Bone marrow (tissue), 2 donors: ENCODE measurements at places on chromosomes 5 and 9.

DNA sequence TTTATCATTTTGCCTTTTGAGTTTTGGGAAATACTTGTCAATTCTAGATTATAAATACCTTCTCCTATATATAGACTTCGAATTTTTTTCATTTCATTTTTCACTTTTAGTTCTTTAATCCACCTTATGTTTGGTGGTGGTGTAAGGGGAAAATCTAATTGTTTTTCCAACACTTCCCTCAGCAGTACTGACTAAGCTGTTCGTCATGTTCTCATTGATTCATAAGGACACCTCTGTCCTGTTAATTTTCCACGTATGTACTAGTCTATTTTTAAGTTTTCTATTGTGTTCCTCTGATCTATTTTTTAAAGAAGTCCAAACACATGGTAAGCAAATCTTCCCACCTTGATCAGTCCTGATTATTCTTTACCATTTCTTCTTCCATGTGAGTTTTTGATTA lies 254.2 kb downstream of the SYK start:
- no peak for DNase-seq

- DNase-seq, result no peak
Observed at GRCh38 chr5:152532714-152533113, 127.6 kb upstream of the NMUR2 start.

- DNase-seq, result no peak
Observed at GRCh38 chr5:179339996-179340395, 5.3 kb downstream of the ADAMTS2 start.

DNA sequence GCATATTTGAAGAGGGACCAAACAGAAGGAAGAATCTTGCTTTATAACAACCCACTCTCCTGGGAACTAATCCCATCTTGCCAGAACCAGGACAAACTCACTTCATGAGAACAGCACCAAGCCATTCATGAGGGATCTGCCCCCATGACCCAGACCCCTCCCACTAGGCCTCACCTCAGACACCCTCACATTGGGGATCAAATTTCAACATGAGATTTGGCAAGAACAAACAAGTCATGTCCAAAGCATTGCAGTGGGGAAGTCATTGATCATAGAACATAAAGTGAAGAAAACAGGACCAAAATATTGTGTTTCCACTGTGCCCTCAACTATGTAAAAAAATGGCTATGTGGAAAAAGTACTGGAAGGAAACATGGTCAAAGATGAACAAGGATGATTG lies 43.9 kb downstream of the MAP1B start:
- DNase-seq, result no peak

- no peak for DNase-seq
Observed at GRCh38 chr5:1959725-1960581, 77.2 kb upstream of the IRX4 start.

DNA sequence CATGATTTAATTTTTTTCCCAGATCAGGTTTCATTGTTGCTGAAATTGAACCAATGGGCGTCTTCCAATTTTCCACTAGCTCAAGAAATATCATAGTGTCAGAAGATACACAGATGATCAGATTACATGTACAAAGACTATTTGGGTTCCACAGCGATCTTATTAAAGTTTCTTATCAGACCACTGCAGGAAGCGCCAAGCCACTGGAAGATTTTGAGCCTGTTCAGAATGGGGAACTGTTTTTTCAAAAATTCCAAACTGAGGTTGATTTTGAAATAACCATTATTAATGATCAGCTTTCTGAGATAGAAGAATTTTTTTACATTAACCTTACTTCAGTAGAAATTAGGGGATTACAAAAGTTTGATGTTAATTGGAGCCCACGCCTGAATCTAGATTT lies 251.6 kb downstream of the ADGRV1 start:
- DNase-seq, result no peak

- DNase-seq, result no peak
Observed at GRCh38 chr5:132198571-132198970, 29.1 kb downstream of the P4HA2 start.

DNA sequence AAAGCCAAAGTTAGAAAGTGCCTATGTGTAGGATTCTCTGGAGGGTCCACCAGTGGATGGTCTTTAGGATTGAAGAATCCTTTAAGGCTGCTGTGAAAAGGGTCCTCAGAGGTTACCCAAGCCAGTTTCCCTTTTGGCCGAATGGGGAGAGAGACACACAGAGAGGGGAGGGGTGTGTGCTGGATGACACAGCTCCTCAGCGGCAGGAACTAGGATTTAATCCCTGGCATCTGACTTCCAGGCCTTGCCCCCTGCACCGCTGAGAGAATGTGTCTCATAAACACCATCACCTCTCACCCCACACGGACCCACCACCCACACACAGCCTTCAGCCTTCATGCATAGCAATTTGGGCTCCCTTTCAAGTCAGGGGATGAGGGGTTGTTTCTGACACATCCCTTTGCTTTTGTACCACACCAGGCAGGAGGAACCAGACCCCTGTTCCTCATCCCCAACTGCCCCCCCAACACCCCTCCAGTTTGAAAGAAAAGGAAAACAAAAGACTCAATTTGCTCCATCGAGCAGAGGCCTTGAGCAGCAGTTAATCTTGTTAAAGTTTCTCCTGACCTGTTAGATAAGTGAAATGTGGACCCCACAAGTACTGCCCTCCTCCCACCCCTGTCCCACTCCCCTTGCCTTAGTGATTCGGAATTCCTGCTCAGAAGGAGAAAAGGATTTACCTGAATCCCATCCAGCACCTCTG lies 4.0 kb downstream of the PAPPA start:
- no peak for DNase-seq

- DNase-seq, result no peak
Observed at GRCh38 chr5:150007050-150007449, 6.5 kb downstream of the HMGXB3 start.

DNA sequence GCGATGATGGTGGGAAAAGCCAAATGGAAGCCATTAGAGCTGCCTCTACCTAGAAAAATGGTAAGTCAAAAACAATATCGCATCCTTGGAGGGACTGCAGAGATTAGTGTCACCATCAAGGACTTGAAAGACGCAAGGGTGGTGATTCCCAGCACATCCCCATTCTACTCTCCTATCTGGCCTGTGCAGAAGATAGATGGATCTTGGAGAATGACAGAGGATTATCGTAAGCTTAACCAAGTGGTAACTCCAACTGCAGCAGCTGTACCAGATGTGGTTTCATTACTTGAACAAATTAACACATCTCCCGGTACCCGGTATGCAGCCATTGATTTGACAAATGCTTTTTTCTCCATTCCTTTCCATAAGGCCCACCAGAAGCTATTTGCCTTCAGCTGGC lies 23.8 kb downstream of the ERP44 start:
- no peak for DNase-seq

DNA sequence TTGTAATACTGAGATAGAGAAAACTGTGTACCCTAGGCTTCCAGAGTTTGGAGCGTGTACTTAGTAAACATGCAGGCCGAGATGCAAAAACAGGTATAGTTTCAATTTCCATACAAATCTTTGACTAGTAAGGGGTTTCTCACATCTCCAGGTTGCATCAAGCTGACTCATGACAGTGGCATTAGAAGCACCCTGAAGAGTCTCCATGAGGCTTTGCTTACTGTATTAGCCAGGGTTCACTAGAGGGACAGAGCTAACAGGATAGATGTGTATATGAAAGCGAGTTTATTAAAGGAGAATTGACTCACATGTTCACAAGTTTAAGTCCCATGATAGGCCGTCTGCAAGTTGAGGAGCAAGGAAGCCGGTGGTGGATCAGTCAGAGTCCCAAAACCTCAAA lies 275.3 kb upstream of the CDH6 start:
- no peak for DNase-seq

DNA sequence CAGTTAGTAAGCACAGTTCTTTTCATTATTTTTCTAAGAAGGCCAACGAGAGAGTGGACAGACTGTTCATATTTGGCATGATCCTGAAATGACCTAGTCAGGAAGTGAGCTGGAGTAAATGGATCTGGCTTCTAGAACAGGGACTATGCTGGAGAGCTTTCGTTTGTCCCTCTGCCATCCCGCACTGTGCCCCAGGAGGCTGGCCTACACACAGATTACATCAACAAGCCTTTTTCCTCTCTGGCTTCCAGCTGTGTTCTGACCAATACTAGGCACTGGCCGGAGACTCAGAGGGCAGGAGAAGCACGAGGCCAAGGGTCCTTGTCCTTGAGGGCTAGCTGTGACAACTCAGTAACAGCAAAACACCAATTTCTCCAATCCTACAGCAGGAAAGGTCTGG lies 127.8 kb downstream of the MED27 start:
- DNase-seq, result no peak

DNA sequence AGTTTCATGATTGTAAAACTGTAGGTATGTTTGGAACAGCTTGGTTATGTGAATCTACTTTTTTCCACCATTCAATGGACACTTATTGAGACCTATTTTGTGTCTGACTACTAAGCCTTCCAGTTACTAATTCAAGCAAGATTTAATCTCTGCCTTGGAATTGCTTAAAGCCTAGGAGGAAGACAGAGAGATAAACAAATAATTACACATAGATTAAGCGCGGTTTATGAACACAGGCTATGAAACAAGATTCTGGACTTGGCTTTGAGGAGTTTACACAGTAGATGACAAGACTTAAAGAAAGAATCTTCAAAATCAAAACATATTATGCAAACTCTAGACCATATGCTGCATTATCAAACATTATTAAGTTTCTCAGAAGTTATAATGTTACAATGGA lies 340.4 kb downstream of the RASEF start:
- DNase-seq, result no peak

DNA sequence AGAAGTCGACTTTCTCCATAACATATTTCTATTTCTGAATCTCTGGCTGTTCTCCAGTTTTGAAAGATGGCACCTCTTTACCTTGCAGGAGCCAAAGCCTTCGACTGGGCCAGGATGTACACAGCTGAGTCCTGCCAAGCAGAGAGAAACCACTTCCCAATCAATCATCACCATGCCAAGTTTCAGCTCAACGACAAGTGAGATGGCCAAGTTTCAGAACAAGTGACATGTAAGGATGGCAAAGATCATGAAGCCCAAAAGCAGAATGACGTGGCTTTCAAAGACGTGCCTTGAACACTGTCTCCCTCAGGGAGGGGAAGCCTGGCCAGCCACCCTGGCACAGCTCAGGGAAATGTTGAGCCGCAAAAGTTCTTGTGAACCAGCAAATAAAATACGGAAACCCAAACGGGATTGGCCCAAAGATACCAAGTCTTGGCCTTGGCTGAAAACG lies 17.7 kb downstream of the STK10 start:
- no peak for DNase-seq
